ENCODE measurements at places on chromosomes 1 and 21.

DNA sequence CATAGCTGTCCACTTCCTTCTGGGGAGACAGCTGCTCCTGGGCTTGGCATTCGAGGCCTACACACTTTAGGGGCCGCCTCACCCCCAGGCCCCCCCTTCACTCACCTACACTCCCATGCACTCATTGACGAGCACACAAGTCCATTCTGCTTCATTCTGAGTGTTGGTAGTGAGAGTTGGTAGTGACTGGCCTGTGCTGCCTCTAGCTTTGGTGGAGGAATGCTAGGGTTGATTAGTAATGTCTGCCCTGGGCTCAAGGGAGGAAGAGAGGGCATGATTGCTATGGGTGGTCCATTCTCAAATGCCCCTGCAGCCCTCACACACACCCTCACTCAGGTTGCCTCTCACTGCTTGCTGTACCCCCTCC lies 30.4 kb downstream of the TRIM11 start:
- DNase-seq: no peak

GRCh38 chr1:235225299-235225698 lies 64.2 kb upstream of the RBM34 start:
- DNase-seq: no peak

- DNase-seq: no peak
These were observed 68.9 kb upstream of the RAB3GAP2 start for GRCh38 chr1:220341126-220341525.

- no peak for DNase-seq
These were observed 102.1 kb upstream of the NBPF4 start for GRCh38 chr1:108345776-108346531.

DNA sequence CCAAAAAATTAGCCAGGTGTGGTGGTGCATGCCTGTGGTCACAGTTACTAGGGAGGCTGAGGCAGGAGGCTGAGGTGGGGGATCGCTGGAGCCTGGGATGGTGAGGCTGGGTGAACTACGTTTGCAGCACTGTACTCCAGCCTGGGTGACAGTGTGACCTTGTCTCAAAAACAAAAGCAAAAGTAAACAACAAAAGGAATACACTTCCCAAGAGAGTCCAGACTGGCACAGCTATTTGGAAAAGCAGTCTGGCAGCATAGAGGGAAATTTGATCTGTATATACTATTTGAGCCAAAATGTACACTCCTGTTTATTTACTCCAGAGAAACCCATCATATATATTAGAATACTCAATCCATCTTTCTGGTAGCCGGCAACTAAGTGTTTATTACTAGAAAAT lies 107.0 kb upstream of the HMCN1 start:
- DNase-seq: no peak

- no peak for DNase-seq
These were observed 286.7 kb downstream of the SRGAP2C start for GRCh38 chr1:121471523-121471922.

GRCh38 chr21:38487901-38488639 lies 10.2 kb downstream of the ERG start:
- no peak for DNase-seq

GRCh38 chr21:44024257-44024656 lies 12.1 kb downstream of the TRAPPC10 start:
- DNase-seq: no peak

DNA sequence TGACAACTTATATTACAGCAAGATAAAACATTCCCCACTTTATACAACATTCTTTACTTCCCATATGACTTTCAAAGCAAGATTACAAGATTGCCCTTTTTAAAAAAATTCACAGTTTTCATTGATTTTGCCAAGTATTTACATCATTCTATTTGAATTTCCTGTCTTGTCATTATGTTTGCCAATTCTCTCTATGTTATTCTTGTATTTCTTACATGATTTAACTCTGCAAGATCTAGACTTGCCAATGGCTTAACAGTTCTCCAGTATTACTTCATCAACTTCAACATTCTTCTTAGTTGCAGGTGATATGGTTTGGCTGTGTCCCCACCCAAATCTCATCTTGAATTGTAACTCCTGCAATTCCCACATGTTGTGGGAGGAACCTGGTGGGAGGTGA lies 31.6 kb downstream of the FMO4 start:
- DNase-seq: no peak

DNA sequence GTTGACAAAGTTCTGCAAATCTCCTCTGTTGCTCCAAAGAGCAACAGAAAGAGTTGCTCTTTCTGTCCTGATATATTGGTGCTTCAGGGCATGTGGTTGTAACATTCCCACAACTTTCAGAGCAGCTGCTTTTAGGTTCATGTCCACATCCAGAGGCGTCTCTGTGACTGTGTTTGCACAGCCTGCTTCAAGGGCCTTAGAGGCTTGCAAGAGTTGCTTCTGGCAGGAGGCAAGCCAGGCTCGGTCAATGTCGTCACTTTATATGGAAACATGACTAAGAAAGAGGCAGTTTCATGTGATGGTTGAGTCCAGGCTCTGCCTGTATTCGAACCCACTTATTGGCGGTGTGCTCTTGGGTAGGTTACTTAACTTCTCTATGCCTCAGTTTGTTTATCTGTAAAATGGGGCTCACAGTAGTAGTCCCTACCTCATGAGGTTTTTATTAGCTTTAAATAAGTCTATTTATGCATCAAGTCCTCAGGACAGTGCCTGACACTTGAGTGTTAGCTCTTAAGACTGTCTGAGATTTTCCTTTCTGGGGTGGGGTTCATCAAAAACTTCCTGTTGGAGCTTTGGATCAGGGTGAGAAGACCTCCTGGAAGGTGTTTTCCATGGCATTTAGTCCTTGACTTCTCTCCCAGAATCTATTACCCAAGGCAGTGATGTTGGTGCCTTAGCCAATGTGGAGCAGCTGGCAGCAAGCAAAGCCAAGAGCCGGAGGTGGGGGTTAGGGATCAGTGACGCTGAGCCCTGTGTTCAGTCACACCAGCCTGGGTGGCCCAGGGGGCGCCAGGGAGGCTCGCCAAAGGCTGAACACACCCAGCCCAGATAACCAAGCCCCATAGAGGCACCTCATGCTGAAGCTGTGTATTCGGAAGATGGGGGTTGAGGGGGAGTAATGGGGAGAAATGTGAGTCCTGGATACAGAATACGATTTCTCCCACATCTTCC lies 18.9 kb downstream of the LHX4 start:
- no peak for DNase-seq

DNA sequence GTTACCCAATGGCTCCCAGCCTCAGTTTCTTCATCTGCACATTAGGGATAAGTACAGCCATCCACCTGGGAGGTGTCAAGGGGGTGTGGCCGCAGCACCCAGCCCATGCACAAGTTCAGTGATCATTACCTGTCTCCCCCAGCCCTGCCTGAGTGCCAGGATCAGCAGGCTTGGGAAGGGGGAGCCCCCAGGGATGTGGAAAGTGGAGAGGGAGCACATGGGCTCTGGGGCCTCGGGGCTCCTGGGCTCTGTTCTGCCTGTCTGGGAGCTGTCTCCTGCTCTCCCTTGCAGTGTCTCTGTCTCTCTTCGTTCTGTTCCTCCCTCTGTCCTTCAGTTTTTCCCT lies 10.8 kb upstream of the PADI1 start:
- DNase-seq: no peak

- DNase-seq: no peak
These were observed 17.0 kb upstream of the SUCO start for GRCh38 chr1:172515927-172516326.

DNA sequence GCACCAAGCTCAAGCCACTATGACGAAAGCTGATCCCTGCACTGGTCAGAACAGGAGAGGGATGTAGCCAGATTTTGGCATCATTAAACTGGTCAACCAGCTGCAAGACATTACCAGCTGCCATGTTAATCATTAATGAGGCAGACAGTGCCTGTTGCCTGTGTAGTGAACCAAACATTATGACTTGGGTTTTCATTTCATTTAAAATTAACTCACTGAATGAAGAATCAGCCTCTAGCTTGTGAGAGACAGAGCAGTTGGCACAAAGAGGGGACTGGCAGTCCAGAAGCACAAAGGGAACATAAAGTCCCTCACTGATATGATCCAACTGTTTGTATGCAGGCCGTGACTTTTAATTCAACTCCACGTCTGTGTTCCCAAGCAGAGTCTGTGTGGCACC lies 318.9 kb downstream of the SEC16B start:
- DNase-seq: no peak

DNA sequence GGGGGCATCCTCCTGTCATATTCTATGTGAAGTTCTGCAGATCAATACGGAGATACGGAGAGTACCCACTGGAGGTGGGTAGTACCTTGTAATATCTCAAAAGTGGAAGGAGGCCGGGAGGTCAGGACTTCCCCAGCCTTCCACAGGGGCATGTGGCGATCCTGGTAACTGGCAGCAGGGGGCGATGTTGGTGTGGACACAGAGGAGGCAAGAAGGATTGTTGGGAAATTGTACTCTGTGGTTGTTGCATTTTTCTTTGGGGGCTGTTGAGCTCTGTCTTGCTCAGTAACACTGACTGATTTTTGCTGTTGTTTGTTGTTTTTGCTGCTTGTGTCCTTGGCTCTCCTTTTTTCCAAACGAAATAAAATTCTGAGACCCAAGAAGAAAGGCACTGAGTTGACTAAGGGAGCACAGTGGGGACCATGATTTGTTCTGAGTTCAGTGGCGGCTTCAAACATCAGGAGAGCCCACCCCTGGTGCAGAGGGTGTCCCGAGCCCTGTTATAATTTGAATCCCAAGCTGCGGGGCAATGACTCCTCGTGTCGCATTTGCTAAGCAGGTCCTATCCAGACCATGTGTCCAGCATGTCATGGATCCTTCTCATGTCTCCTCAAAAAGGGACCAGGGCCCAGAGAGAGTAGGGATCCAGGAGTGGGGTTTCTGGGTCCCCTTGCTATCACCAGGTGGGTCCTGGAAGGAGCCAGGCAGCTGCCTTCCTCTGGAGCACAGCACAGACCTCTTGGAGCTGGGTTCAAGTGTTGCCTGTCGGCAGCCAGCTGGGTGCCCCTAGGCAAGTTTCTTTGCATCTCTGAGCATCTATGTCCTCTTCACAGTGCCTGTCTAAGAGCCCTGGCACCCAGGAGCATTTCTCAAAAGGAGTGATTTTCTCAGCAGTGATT lies 22.8 kb downstream of the LHX4 start:
- no peak for DNase-seq

DNA sequence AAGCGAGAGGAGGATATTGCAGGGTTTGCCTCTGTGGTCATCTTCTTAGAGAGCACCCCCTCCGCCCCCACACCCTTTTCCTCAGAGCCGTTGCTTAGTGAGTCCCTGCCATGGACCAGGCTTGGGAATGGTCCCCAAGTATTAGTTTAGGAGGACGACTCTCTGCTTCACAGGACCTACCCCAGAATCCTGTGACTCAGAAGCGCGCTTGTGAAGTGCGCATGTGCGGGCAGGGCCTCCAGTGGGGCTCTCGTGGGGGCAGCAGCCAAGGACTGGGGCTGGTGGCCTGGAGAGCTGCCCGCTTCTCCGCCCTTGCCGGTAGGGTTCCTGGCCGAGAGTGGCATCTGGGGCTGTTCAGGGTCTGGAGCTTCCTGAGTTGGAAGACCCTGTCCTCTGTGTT lies 37.3 kb upstream of the HMGN1 start:
- no peak for DNase-seq

- DNase-seq: no peak
These were observed 485 bp downstream of the EFNA1 start for GRCh38 chr1:155127967-155128754.

DNA sequence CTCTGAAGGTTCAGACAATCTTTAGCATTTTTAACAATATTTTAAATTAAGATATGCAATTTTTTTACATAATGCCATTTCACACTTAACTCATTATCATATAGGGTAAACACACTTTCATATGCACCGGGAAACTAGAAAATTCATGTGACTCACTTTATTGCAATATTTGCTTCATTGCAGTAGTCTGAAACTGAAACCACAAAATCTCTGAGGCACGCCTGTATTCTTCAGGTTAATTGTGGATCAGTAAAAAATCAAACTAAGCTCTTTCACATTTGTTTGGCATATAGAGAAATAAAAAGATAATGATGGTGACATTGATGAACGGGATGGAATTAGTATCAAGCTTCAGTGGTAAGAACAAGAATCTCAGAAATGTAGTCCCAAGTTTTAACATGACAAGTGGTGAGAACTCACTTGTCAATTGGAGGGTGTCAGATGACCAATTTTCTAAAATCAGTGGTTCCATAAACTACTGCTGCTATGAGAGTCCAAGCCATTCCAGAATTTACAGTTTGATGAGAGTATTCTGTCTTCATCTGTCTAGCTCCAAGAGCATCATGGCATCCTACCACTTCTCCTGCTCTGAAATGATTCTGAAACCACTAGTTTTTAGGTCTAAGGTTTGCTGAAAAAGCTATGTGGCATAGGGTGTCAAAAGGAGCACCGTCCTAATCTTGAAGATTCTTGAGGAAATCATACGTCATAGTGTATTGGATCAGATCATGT lies 281.0 kb downstream of the PTPRC start:
- no peak for DNase-seq

DNA sequence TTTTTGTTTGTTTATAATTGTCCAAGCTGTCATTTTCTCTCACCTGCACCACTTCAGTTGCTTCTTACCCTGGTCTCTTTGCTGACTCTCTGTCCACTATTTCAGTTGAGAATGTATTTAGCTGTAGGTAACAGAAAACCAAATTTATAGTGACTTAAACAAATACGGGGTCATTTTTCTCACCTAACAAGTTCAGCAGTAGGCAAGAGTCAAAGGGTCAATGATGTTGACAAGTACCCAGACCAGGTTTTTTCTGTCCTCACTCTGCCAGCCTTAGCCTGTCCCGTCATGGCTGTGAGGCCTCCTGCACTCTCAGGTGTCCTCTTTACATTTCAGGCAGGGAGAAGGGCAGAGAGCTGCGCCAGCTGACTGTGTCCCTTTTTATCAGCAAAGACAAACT lies 11.8 kb downstream of the RIIAD1 start:
- DNase-seq: no peak

GRCh38 chr1:176754676-176755075 lies 291.7 kb downstream of the PAPPA2 start:
- no peak for DNase-seq

DNA sequence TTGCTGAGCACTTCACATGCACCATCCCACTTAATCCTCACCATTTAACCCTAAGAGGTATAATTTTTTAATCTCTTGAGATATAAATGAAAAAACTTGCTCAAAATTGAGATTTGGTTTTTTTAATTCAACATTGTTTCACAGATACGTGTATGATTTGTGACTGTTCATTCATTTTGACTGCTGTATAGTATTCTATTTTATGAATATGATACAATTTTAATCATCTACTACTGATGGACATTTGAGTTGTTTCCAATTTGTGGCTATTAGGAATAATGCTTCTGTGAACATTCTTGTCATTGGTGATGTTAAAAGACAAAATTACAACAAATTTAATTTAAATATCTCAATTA lies 617 bp upstream of the ZMYM6 start:
- DNase-seq: no peak

- DNase-seq: no peak
These were observed 204.4 kb downstream of the SLC35F3 start for GRCh38 chr1:234108921-234109320.

DNA sequence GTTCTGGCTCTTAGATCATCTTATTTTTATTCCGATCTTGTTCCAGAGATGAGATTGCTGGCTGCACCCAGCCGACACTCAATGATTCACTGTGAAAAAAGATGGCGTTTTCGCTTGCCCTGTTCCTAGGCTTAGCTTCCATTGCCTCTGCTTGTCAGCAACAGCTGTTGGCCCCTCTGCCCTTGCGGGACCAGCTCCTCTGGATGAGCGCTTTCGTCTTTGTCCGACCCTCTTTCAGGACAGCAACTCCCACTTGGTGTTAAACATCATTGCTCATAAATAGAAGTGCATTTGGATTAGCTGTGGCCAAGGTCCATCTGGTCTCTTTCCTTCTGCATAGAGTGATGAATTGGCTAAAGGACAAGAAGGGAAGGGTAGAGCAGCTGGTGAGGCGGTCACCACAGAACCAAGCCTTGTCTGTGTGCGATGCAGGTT lies 43.5 kb upstream of the SCCPDH start:
- DNase-seq: no peak
